Stimulated activated CD8-positive, alpha-beta memory T cell treated with anti-CD3 and anti-CD28 coated beads, Interleukin-4, amount 100 ng/mL, for 24 hours (primary cell): ENCODE measurements at places on chromosomes 13 and 19.

- no peak for DNase-seq
Observed at GRCh38 chr13:71169180-71169579, 697.8 kb downstream of the DACH1 start.

DNA sequence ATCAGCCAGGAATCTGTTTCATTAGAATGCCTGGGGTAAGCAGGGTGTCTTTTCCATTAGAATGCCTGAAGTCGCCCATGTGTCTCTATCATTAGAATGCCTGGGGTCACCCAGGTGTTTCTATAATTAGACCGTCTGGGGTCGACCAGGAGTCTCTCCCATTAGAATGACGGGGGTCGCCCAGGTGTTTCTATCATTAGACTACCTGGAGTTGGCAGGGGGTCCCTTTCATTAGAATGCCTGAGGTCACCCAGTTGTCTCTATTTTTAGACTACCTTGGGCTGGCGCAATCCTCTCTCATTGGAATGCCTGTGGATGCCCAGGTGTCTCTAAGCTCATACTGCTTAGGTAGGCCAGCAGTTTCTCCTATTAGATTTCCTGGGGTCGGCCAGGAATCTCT, 1447.6 kb downstream of the UQCRFS1 start:
- DNase-seq = no peak

DNA sequence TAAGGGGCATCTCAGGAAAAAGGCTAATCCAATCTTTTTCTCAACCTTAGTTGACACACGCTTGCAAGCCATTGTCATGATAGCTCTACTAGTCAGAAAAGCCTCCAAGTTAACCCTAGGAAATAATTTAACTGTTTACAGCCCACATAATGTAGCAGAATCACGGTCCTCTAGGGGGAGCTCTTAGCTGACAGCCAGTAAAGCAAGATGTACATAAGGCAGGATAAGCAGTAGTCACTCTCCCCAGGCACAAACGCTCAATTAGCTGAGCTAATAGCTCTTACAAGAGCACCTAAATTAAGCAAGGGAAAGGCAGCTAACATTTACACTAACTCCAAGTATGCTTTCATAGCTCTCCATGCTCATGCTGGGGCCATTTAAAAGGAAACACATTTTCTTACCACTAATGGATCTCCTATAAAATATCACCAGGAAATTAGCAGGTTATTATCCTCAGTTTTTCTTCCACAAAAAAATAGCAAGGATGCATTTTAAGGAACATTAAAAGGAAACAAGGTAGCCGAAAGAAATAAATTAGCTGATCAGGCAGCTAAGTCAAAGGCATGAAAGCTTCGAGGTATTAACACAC, 33.7 kb upstream of the ZSCAN5A start:
- DNase-seq = no peak

- no peak for DNase-seq
Observed at GRCh38 chr13:47621931-47622330, 379.1 kb downstream of the SUCLA2 start.

DNA sequence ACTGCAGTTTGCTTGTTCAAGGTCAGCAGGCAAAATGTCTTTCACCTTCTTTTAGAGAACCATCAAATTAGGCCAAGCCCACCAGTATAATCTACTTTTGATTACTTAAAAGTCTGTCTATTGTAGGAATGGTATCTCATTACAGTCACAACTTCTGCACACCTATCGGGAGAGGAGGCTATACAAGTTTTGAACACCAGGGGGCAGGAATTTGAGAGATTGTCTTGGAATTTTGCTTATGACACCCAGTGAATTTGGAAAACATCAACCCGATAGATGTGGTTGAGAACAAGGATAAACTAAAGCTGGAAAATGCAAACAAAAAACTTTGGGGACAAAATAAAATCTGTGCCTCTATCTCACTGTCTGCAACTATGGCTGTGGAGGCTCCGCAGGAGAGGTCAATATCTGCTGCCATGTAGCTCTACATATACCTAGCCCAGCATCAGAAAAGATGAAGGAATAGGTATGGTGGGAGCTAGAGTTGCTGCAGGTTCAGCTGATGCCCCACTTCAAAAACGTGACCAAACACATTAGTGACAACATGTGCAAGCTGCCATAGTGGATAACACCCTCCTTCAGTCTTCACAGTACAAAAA, 1299.2 kb upstream of the SPRY2 start:
- DNase-seq = no peak

DNA sequence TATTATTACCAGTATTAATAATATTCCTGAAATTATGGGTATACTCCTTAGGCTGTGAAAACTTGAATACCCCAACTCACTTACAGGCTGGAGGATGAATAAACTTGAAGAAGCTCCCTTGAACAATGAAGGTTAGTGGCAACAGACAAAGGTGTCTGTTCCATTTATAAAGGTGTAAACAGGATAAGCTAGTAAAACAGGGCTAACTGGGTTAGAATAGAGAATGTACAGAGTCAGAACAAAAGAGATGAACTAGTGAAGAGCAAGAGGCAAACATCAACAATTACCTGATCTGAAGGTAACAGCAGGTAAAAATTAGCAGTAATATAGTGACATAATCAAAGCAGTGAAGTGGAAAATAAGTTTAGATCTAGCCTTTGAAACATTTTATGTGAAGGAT, 23.2 kb downstream of the MICU2 start:
- no peak for DNase-seq

DNA sequence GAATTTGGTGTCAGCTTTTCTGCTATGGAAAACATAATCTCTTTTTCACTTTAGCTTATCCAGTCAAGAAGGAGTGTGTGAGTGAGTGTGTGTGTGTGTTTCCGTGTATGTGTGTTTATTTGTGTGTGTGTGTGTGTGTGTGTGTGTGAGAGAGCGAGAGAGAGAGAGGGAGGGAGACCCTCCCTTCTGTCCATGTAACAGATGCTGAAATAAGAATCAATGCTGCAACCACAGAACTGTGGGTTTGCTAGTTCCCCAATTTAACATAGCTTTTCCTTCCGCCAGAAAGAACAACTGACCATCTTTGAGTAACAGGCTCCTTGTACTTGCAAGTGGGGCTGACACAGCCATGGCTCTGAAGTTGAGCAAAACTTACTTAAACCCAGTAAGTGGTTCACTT, 5.2 kb downstream of the LCP1 start:
- no peak for DNase-seq

DNA sequence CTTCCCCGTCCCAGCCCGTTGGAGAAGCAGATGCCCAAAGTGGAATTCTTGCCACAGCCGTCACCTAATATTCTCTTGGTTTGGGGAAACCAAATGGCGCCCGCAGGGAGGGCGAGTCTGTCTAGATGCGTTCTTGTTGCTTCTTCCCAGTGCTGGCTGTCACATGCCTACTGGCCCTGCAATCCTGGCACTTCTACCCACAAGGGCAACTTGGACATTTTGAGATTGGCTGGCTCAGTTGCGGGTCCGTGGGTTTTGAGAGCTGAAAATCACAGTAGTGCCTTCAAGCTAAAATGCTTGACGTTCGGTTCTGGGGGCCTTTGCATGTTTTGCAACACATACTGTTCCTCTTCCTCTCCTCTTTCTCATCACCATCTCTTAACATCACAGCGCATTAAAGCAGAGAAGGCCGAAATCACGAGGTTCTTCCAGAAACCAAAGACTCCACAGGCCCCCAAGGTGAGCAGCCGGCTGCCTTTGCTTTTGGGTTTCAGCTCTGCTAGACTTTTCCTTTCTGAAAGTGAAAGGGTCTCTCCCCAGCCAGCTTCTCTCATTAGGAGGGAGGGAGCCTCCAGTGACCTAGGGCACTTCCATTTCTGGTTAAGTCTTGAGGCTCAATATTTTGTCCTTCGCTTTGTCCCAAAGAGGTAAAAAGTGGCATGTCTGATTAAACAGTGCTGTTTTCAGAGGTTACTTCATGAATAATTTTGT, 21.1 kb downstream of the CHAF1A start:
- DNase-seq = no peak

GRCh38 chr13:34277936-34278335, 460.0 kb downstream of the RFC3 start:
- no peak for DNase-seq

DNA sequence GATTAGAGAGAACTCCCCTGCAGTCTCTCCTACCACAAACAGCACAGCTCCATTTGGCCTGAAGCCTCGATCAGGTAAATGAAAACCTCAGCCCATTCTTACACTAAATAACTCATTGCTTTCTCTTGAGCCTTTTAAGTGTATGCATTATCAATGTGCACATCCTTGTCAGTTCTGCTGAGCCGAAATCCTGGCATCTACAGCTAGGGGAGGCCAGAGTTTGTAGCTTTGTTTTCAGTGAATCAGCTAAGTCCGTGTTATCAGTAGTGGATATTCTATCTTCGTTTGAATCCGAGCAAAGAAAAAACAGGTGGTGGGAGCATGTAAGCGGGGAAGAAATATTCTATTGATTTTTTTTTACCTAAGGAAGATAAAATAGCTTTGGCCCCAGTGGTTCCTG, 84.4 kb downstream of the ESD start:
- DNase-seq = no peak

- no peak for DNase-seq
Observed at GRCh38 chr19:55459950-55460657, 1.3 kb downstream of the ISOC2 start.

DNA sequence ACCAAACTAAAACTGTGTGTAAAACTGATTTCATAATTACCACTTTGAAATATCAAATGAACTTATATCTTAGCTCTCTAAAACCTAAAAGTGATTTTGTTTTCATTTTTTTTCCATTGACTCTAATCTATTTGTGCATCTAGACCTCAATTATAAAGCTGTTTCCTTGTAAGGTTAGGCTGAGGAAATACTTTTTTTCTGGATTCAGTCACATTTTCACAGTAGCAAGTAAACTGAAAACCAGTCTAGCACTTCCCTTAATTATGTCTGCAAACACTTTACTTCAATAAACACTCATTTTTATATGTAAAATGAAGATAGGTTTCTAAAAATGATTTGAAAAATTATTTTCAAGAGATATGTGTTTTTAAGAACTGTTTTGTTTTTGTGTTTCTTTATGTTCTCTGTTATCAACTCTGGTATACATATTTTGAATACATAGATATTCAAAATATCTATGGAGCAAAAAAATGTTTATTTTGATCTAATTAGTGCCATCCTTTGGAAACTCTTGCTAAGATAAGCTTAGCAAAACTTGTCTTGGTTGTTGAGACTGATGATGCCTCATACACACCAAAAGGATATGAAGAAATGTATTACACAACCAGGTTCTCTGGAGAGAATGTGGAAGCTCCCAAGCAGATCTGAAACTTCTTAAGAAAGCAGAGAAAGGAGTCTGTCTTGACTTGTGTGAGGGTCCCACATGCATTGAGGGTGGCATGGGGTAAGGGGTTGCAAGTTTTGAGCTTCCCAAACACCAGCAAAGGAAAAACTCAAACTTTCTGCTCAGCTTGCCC, 1887.4 kb downstream of the PCDH9 start:
- no peak for DNase-seq

GRCh38 chr13:109154146-109154545, 524.7 kb downstream of the MYO16 start:
- DNase-seq = no peak
